A673 (cell line): ENCODE measurements at places on chromosomes 2 and 18.
A peak's percentile ranks its signal among the peaks of the same experiment; 100 is the strongest.

DNA sequence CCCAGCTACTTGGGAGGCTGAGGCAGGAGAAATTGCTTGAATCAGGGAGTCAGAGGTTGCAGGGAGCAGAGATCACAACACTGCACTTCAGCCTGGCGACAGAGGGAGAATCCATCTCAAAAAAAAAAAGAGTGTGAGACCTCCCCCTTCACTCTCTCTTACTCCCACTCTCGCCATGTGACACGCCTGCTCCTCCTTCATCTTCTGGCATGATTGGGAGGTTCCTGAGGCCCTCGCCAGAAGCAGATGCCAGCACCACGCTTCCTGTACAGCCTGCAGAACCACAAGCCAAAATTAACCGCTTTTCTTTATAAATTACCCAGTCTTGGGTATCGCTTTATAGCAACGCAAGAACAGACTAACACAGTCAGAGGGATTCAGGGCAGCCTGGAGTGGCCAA is 66.3 kb upstream of the CREB1 start:
- DNase-seq, result no peak

GRCh38 chr2:122683018-122683417 is 927.6 kb downstream of the TSN start:
- DNase-seq, result peak; percentile 29

- peak; percentile 32 for DNase-seq
Measured at GRCh38 chr2:106159866-106160785, 34.0 kb downstream of the UXS1 start.

DNA sequence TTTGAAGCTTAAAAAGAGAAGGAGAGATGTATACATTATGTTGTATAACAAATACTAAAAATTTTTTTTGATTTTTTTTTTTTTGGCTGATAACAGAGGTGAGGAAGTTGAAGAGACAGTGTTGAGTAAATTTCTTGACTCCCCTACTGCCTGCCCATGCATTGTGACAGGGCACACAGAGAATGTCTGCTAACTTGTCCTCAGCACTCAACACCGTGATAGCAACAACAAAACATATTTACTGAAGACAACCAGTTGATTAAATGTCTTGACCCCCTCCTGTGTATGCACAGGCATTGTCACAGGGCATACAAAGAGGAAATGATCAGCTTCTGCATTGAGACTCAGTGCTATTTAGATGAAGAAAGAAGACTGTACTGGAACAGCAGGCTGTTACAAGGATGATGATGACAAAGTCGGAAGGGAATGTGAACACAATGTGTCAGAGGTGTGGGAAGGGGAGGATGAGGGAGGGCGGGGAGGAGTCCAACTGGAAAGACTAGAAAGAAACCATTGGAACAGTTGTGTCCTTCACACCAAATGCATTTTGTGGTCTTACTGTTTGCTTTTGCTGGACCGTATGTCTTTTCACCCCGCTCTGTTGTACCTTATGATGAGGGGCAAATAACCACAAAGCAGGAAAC is 89.5 kb downstream of the CERS6 start:
- DNase-seq, result no peak

DNA sequence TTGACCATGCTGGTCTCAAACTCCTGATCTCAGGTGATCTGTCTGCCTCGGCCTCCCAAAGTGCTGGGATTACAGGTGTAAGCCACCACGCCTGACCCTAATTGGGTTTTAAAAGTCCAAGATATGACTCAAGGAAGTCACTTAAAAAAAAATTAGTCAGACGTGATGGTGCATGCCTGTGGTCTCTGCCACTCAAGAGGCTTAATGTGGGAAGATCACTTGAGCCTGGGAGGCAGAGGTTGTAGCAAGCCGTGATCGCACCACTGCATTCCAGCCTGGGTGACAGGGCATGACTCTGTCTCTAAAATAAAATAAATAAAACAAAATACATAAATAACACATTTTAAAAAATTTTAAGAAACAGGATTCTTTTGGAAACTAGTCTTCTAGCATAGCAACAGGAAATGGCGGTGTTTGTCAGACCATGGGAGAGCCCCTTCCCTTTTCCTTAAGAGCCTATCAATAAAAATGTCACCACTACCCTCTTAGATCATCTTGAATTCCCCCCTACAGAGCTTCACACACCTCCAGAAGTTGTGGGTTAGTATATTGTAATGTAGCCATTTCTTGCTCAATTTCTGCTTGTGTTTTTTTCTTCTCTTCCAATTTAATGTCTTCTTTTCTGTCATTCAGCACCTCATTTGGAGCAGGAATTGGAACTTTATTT is 20.1 kb downstream of the SFT2D3 start:
- DNase-seq, result no peak

- no peak for DNase-seq
Measured at GRCh38 chr2:236762628-236763027, 193.0 kb downstream of the ACKR3 start.

- no peak for DNase-seq
Measured at GRCh38 chr18:46362533-46362932, 258.3 kb downstream of the HAUS1 start.

DNA sequence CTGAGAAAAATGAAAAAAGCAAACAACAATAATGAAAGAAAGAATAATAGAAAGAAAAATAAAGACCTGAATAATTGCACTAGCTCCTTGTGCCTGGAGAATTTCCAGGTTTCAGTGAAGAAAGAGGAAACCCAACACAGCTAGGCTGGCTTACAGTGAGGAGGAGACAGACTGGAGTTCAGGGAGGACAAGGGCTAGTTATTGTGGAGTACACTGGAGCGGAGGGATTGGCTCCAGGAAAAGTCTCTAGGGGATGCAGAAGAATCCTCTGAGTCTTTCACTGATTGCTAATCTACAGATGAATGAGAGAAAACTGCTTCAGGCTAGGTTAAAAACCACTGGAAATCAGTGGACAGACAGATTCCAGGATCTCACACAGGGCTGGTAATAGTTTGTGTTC is 163.6 kb upstream of the RBMS1 start:
- peak; percentile 12 for DNase-seq

GRCh38 chr2:68390586-68390985 is 25.5 kb downstream of the PLEK start:
- peak; percentile 32 for DNase-seq

DNA sequence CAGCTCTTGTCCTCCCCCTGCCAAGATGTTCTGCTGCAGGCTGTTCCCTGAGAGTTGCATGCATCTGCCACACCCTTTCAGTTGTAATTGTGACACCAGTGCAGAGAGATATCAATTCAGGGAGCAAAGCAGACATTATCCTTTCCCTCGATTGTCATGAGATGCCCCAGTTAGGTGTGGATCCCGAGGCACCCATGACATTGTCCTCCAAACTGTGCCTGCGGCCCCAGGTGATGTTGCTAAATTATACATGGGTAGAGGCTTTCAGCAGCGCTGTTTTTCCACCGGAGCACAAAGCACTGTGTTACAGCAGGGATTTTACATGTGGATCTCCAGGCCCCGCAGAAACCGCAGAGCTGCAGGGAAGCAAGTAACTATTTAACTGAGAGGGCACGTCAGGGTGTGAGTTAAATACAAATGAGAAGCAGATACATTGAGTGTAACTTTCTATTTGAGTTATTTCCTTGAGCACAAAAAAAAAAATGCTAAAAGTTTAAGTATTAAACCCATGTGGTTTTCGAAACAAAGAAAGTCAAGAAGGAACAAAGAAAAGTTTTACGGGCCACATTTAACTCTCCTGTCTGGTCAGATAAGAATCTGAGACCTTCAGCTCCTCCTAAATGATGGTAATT is 90.3 kb upstream of the BCL2L11 start:
- no peak for DNase-seq

DNA sequence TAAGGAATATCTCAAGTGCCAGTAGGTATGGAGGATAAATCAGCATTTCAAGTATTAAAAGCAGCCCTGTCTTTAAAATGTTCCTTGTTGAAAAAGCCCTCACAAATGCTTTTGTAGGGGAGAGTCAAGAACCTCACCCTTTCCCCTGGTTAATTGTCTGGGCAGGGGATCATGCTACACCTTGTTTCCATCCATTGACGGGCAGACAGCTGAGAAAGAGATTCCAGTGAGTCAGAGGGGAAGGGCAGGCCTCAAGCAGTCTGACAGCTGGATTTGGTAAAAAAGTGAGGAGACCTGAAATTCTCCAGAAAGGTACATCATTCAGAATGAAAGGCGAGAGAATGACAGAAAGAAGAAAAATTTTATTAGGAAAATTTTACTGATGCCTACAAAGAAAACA is 203.2 kb upstream of the CYP26B1 start:
- no peak for DNase-seq

DNA sequence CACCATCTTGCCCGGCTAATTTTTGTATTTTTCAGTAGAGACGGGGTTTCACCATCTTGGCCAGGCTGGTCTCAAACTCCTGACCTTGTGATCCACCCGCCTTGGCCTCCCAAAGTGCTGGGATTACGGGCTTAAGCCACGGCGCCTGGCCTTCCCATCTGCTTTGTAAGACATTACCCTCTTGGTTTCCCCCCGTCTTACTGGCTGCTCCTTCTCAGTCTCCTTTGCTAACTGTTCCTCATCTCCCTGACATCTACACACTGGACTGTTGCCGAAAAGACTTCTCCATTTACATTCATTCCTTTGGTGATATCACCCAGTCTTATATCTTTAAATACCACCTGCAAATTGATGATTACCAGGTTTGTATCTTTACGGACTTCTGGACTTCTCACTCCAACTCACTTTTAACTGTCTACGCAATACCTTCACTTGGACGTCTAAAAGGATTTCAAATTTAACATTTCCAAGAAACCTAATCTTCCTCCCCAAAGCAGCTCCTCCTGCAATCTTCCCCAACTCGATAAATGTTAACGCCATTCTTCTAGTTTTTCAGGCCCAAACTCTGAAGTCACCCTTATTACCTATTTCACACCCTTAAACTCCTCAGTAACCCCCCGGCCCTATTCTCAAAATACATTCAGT is 37.9 kb downstream of the YES1 start:
- no peak for DNase-seq

GRCh38 chr2:1697601-1698000 is 46.7 kb downstream of the PXDN start:
- DNase-seq, result no peak

DNA sequence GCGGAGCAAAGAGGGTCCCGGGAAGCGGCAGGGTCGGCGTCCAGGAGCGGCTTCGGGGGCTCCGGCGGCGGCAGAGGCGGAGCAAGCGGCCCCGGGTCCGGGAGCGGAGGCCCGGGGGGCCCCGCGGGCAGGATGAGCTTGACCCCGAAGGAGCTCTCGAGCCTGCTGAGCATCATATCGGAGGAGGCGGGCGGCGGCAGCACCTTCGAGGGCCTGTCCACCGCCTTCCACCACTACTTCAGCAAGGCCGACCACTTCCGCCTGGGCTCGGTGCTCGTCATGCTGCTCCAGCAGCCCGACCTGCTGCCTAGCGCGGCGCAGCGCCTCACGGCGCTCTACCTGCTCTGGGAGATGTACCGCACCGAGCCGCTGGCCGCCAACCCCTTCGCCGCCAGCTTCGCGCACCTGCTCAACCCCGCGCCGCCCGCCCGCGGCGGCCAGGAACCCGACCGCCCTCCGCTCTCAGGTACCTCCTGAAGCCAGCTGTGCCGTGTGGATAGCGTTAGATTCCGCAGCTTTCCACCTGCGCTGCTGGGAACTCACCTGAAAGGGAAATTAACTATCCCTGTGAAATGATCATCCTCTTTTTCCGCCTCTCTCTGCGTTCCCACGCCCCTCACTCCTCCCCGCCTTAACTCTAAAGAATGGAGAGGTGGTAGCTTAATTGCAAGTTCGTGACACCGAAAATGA is 472 bp downstream of the CNOT11 start:
- peak; percentile 27 for DNase-seq

DNA sequence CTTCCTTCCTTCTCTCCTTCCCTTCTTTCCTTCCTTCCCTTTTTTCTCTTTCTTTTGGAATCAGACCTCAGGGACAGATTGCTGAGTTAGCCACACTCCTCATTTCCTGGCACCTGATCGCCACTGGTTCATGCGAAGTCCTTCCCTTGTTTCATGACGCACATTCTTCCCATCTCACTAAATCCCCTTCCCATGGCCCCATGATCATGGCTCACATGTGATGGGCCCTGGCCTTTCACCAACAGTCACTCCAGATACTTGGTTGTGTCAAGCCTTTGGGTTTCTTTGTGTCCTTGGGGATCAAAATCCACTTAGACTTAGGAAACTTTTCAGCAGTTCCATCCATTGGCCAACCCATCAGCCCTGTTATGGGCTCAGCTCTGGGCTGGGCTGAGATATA is 23.8 kb upstream of the ASPRV1 start:
- no peak for DNase-seq

DNA sequence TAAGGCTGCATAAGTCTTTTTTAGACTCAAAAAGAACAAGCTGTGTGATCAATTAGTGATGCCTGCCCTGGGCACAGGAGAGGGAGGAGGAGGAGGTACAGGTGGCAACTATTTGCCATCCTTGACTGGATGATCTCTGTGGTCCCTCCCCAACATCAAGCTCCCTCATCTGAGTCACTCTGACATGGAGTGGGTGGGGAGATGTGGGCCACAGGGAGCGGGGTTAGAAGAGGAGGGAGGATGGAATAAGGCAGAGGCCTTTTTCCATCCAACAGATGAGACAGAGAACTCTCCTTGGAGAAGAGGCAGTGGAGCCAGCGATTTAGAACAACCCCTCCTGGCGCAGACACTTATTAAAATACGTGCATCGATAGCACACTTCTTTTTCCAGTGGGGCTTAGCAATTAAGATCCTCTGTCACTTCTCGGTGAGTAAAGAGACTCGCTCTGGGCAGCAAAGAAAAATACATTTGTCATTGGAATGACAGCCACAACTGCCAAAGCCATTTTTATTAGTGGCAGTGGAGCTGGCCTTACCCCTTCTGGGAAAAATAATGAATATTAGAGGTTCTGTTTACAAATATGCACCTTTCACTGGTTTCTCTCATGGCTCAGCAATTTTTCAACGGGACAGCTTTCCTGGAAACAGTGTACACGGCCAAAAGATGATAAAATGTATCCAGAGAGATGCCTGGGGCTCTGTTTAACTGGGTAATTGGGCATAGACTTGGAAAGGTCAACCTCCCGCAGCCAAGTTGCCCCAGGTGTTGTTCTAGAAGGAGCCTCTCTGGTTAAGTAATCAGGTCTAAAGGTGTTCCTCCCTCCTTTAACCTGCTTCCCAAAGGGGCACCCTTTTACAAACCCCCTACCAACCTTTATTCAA is 238.4 kb upstream of the CXCR4 start:
- DNase-seq, result no peak

DNA sequence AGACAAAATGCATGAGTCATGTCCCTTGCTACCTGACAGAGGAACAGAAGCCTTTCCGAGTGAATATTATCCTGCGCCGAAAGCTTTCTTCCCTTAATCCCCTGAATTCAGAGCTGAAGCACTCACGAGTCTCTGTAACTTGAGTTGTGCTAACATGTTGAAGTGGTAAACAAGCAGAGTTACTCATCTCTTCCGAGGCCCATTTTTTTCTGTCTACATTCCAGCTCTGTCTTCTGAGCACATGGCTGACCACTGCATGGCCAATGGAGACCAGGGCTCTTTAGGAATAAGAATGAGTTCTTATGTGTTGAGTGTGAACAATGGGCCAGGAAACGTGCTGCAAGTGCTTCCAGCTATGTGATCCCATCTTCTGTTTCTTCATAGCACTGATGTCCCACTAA is 73.1 kb upstream of the PID1 start:
- no peak for DNase-seq
